Posterior vena cava (tissue), 2 donors: ENCODE measurements at places on chromosomes 4 and X. TPM values are rescaled to one million over a fixed set of nuclear protein-coding genes. Genes with fewer than 3 reads are reported as not detected.
A peak's percentile ranks its signal among the peaks of the same experiment; 100 is the strongest.

- DNase-seq, result no peak
Observed at GRCh38 chrX:125204681-125205132, 115.0 kb upstream of the TEX13C start.

- no peak for DNase-seq
Observed at GRCh38 chrX:29535212-29536162, 679.9 kb upstream of the MAGEB2 start.

Gene SSX4
- not detected for total RNA-seq

Gene TLR7
- total RNA-seq, result 1.3 TPM

DNA sequence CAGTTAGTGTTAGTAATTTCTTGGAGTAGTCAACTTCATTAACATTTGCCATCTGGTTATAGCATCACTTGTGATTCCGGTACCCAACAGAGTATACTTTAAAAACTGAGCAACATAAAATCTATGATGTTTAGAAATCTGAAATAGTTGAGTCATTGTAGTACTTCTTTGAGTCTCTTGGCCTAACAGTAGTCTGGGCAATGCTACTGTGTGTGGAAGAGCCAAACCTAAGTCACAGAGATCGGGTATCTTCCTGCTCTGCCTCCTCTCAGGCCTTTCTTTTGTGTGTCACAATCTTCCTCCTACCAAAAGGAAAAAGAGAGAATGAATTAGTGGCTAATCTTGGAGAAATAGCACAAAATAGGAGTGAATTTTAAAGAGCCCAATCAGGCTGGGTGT lies 25.5 kb downstream of the DCUN1D4 start:
- no peak for DNase-seq

DNA sequence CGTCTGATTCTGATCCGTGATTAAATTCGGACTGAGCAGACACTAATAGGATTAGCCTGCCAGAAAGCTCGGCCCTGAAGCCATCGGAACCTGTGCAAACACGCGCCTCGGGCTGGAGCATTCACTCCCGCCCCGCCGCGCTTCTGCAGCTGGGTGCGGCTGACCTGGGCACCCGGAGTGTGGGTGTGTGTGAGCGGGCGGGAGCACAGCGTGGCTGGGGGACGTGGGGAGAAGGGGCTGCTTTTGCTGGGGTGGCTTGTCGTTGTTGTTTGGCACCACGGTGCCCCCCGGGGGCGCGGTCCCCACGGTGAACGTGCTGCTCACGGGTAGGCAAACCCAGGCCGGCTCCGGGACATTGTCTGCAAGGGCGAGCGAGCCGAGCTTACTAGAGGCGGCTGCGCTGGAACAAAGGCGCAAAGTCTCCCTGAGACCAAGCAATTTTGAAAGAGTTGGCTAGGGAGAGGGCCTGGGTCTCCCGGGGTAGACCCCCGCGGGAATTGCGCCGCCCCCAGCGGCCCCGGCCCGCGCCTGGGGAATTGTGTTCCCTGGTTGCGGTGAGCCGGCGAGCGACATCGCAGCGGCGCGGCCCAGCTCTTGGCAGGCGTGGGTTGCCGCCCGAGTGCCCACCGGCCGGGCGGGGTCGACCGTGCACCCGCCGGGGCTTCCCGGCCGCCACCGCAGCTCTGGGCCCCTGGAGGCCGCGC lies 1.4 kb downstream of the MAMLD1 start:
- DNase-seq, result peak; percentile 83

DNA sequence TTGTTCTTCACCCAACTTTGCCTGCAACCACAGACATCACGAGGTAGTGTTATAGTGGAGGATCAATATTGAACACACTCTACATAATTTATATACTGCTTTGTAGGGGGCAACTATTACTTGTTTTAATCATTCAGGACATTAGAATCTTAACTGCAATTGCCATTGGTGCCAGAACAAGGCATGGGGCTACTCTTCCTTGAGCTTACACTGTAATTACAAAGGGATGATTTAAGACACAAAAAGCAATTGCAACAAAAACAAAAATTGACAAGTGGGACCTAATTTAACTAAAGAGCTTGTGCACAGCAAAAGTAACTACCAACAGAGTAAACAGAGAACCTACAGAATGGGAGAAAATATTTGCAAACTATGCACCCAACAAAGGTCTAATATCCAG lies 24.0 kb upstream of the DDX53 start:
- no peak for DNase-seq

DNA sequence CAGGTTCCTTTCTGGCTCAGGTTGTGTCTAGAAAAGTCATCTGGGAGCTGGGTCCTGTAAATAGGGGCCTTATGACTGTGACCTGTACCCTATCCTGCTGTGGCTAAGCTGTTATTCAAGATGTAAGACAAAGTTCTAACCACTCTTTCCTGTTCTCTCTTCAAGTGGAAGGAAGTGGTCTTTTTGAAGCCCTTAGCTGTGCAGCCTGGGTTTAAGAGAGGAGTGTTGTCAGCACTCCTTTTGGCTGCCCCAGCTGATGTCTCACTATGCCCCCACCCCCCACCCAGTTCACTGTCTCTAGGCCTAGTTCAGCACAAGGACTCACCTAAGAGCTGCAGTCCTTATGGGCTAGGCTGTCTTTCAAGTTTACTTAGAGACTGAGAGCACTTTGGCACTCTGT lies 1069.5 kb downstream of the FAM133A start:
- no peak for DNase-seq

- no peak for DNase-seq
Observed at GRCh38 chr4:10124167-10124930, 7.8 kb upstream of the WDR1 start.

- no peak for DNase-seq
Observed at GRCh38 chr4:11179796-11180195, 248.9 kb downstream of the HS3ST1 start.

DNA sequence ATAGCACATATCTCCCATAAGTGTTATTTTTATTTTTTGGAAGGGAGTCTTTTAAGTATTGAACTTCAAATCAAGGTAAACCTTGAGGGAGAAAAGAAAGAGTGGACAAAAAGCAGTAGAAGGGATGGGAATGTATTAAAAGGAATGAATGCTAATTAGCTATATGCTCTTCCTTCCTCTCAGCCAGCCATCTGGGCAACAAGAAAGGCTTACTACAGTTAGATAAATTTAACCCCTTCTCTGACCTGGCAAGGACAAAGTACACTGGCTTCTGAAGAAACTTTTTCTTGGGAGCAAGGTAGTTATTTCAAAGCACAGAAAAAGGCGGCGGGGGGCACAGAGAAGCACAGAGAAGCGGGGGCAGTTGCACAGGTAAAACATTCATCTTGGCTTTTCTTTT lies 54.6 kb downstream of the GAB1 start:
- no peak for DNase-seq

- peak; percentile 97 for DNase-seq
Observed at GRCh38 chrX:154398668-154399526, 720 bp downstream of the RPL10 start.

Gene SYP
- total RNA-seq, result 1.1 TPM

Gene PCDH7
- 107 TPM for total RNA-seq

Gene GPR50
- total RNA-seq, result not detected

DNA sequence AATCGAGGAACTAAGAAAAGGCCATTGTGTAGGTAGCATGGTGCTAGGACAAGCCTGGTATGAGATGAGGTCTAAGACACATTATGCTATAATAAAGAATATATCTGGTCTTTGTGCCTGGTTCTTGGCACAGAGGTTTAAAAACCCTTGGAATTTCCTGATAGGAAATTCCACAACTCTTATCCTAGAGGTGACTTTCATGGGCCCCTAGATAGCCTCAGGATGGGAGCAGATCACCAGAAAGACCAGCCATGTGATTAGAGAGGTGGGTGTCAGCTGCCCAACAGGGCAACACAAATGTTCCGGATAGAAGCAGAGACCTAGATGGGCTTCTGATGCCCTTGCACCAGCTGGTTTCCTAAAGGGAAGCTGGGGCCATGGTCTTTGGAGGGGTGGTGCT lies 107.2 kb downstream of the SCD5 start:
- no peak for DNase-seq

Gene BRS3
- not detected for total RNA-seq

Gene RADX
- total RNA-seq, result 0.37 TPM

Gene EPHA5
- 1.1 TPM for total RNA-seq

GRCh38 chr4:66252291-66252690 lies 582.0 kb upstream of the EPHA5 start:
- DNase-seq, result no peak

DNA sequence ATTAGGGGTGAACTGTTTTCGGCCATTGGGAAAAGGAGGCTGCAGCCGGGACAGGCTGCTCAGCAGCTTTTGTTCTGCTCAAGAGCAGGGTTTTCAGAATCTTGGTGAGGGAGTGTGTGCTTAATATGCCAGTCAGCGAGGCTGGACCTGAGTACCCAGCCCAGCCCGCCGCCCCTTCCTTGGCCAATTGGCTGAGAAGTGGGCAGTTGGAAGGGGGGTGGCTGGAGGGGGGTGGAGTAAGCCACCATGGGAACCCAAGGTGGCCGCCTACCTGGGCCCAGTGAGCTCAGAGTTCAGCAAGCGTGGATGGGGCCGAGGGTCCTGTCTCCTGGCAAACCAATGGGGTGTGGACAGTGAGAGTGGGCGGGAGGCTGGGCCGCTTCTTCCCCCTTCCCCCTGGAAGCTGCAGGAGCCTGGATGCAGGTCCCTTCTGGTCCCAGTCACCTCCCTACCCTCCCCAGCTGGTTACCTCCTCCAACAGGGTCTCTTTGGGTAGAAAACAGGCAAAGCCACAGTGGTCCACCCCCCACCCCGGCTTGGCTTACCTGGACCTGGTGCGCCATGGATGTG lies 52.5 kb downstream of the SORCS2 start:
- DNase-seq, result no peak

Gene CPE
- total RNA-seq, result 383 TPM

DNA sequence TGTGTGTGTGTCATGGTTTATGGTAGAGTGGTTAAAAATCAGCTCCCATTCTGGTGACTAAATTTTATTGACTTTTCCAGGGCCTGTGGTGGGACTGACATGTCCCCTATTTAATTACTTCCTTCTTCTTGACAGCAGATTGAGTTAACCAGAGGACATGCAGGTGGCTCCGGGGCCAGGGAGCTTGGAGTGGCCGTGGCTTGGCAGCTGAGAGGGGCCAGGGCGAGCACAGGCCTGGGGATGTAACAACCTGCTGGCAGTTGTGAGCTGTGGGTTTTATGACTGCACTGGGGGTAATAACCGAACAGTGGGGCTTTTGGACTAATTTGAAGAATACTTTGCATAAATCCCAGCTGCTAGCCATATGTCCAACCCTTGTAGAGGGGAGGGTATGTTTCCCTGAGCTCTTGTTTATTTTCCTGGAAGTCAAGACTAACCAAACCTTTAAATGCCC lies 186.0 kb downstream of the MID1IP1 start:
- no peak for DNase-seq

GRCh38 chr4:96183611-96184010 lies 343.7 kb downstream of the PDHA2 start:
- DNase-seq, result no peak

DNA sequence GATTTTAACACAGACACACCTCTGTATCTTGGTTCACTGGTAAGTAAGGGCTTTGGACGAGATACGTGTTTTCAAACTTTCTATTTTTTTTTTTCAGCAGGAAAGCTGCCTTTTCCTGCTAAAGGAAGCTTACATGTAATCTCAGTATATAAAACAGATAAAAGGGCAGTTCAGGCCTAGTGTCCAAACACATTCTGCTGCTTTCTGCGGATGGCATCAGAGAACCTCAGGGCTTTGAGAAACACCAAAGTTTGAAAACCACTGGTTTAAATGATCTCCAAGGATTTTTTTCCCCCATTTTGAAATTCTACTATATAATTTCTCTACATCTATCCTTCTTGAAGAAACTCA lies 76.0 kb downstream of the ZAR1 start:
- DNase-seq, result no peak

- no peak for DNase-seq
Observed at GRCh38 chrX:130826249-130826648, 76.8 kb downstream of the ENOX2 start.

Gene VCX2
- total RNA-seq, result not detected

Gene AFM
- not detected for total RNA-seq

GRCh38 chrX:139094671-139095592 lies 383.4 kb upstream of the FGF13 start:
- no peak for DNase-seq
